ENCODE measurements at places on chromosomes 13 and 19. TPM values are rescaled to one million over a fixed set of nuclear protein-coding genes. Genes with fewer than 3 reads are reported as not detected.

GRCh38 chr13:37602733-37603381 is 4.3 kb upstream of the POSTN start:
- DNase-seq: peak; percentile 42

DNA sequence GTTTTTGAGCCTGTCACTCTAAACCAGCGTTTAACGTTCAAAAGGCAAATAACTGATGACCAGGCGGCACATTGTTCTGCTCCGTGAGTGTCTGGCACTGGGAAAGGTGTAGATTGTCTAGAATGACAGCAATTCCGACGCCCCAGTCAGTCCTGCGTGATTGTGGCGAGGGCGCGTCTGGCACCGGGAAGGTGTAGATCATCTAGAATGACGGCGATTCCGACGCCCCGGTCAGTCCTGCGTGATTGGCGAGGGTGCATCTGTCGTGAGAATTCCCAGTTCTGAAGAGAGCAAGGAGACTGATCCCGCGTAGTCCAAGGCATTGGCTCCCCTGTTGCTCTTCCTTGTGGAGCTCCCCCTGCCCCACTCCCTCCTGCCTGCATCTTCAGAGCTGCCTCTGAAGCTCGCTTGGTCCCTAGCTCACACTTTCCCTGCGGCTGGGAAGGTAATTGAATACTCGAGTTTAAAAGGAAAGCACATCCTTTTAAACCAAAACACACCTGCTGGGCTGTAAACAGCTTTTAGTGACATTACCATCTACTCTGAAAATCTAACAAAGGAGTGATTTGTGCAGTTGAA is 26.1 kb upstream of the NDUFS7 start:
- no peak for DNase-seq

DNA sequence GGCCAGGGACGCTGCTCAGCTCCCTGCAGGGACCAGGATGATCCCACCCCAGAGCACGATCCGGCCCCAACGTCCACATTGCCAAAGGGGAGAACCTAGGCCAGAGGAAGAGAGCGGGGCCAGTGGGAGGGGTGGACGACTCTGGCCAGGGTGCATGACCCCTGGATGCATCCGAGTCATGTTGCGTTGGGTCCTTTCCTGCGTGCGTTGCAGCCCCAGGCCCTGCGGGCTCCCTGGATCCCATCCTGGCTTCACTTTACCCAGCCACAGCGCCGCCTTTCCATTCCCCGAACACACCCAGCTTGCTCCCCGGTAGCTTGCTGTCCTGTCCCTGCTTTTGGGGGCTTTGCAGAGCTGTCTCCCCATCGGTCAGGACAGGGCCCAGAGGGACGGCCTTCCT is 10.5 kb downstream of the PLIN4 start:
- DNase-seq: no peak

GRCh38 chr13:28958018-28958417 is 137.9 kb downstream of the MTUS2 start:
- no peak for DNase-seq

Gene PCDH9
- total RNA-seq: 0.05 TPM

Gene NLRP11
- total RNA-seq: 2.4 TPM

Measured in M059J (cell line).